Effector memory CD4-positive, alpha-beta T cell (primary cell): ENCODE measurements at places on chromosomes 6 and 20.

DNA sequence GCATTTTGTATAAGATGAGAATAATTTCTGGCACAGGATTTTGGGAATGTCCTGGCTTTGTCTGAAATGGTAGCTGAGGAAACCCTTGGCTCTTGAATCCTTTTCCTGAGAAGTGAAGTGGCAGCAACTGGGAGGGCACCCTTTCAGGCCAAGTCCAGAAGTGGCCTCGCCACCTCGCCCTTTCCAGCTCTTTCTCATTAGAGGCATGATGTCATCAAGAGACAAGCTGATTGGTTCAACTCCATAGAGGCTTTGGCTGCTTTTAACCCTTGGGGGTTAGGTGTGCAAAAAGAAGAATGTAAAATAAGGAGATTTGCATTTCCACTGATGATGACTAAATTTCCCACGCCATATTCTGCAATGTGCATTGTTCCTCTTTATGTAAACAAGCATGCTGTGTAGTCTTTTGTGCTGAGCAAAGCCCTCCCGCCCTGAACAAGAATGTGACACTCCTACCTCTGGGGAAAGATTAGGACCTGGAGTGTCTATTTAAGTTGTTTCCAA lies 116.5 kb downstream of the TCP11 start:
- no peak for DNase-seq

DNA sequence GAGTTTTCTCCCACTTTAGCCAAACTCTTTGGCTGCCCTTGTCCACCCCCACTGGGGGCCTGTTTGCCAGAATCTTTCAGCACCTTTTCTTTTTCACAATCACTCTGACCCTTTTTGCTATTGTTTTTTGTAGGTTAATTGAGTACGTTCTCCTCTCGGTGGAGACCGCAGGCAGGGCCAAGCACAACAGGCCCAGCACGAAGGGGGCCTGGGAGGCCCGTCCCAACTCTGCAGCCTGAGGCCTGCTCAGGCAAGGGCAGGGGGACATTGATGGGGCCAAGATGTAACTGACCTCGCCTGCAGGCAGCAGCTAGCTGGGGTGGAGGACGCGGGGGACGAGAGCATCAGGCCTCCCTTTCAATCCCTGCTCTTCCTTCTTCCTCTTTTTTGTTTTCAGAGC lies 47.7 kb downstream of the SLC2A10 start:
- no peak for DNase-seq

DNA sequence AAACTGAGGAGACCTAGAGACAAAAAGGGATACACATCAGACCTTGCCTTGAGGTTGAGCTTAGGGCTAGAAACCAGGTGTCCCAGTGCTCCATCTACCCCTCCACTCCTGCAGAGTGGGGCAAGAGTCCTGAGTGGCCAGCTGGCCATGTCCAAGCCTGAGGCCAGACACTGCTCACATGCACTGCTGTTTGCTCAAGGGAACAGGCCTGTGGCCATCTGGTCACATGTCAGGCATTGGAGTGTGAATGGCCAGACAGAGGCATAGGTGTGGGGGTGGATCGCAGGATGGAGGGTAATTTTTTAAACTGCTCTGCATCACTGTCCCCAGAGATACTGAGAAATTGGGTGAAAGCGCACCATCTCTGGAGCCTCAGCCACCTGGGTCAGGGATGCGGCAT lies 30.5 kb downstream of the MAFB start:
- DNase-seq, result no peak

GRCh38 chr6:1679688-1680068 lies 70.0 kb downstream of the FOXC1 start:
- DNase-seq, result no peak

DNA sequence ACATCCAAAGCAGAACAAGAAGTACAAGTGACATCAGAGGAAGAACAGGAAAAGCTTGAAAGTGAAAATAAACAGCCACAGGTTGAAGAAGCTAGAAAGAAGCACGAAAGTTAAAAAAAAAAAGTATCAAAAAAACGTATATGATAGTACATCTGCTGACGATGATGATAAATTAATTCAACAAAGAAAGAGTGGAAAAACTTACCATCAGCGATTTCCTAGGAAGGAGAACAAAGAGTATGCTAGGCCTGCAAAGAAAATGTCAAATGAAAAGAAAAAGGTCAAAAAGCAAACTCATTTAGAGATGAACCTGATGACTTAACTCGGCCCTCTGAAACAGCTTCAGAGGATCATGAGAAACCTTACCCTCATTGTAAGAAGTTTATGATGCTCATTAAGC lies 3.7 kb downstream of the SAYSD1 start:
- no peak for DNase-seq

DNA sequence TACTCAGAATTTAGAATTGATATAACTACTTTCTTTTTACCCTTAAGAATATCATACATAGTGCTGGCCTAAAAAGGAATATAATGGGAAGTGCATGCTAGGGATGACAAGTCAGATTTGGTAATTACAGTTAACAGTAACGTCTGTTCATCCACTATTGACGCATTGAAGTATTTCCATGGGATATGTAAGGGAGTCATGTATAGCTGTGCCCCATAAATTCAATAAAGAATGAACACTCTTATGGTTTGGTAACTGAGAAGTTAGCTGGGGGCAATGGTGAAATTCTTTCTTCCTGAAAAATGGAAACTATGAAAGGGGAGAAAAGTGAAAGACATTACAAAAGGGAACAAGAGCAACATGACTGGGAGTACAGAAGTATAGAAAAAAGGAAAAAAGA lies 2.6 kb upstream of the COL19A1 start:
- no peak for DNase-seq

GRCh38 chr6:96899019-96899418 lies 1.3 kb upstream of the NDUFAF4 start:
- no peak for DNase-seq

- DNase-seq, result no peak
Observed at GRCh38 chr6:54463354-54464024, 155.2 kb downstream of the TINAG start.

- DNase-seq, result no peak
Observed at GRCh38 chr6:16691324-16691723, 69.9 kb downstream of the ATXN1 start.

- no peak for DNase-seq
Observed at GRCh38 chr6:49384904-49385303, 78.1 kb downstream of the MMUT start.

- peak; percentile 22 for DNase-seq
Observed at GRCh38 chr6:42960243-42961019, at the start of gene GNMT. TSS of gene GNMT (plus strand) at chr6:42960754. CDS start at chr6:42960768, 14 bp downstream.
